ENCODE measurements at places on chromosomes 13 and 19. TPM values are rescaled to one million over a fixed set of nuclear protein-coding genes. Genes with fewer than 3 reads are reported as not detected.

DNA sequence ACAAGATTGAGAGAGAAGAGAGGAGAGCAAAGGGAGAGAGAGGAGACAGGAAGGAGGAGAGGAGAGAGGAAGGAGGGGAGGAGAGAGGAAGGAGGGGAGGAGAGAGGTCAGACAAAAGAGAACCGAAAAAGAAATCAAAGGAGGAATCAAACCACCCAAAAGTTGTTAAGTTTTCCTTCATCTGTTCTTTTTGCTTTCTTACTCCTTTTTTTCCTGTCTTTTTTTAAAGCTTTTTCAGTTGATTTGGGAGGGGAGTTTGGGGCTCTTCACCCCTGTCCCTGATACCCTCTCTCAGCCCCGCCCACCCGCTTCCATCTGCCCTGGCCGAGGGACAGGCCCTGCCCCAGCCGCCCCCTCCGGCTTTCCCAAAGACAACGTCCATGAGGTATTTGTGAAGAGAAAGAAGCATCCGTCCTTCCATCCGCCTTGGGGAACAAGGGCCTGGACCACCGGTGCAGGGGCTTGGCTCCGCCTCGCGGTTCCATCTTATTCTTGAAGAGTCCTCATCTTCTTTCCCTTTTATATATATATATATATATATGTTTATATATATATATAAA lies 13.3 kb downstream of the ZNF574 start:
- DNase-seq: no peak
- peaks cover 3% of the 10 kb centered on the region for H3K4me1 ChIP-seq
- no peaks in the 10 kb centered on the region for H3K27me3 ChIP-seq
- H3K4me3 ChIP-seq: no peak overlapping the region
- no peaks in the 10 kb centered on the region for H3K36me3 ChIP-seq

DNA sequence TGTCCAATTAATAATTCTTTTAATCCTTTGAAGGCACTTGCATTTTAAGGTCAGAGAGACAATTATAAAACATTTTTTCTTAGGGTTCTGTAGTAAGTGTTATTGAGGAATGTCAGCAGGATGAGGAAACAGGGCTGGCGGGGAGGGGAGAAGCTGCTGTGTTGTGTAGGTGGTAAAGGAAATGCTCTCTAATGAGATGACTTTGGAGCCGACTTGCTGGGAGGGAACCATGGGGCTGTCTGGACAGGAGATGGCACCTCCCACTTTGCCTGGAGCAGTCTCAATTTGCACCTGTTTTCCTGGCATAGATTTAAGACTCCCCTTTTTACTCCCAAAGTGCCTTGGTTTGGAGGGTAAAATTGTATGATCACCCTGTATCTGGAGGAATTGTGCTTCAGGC lies 230.4 kb downstream of the ATP8A2 start:
- no peaks in the 10 kb centered on the region for H3K36me3 ChIP-seq
- H3K4me3 ChIP-seq: no peak overlapping the region
- no peak for DNase-seq
- no peak overlapping the region for H3K27ac ChIP-seq
- no peaks in the 10 kb centered on the region for H3K27me3 ChIP-seq
- H3K4me1 ChIP-seq: no peaks in the 10 kb centered on the region

DNA sequence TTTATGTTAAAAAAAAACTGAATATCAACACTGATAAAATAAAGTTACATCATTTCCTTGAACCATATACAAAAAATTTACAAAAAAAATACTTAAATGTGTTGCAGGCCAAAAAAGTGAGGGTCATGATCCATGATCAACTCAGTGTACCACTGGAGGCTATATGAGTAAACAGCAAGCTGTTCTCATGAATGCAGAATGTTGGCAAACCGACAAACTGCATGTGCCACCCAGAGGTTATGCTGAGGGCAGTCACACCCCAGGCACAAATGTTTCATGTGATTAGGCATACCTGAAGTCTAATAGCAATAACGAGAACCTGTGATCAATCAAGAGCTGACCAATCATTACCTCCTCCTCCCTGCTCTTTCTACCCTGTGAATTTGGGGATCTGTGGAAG lies 91.9 kb downstream of the ZNF431 start:
- H3K27me3 ChIP-seq: no peaks in the 10 kb centered on the region
- H3K36me3 ChIP-seq: no peaks in the 10 kb centered on the region
- no peak overlapping the region for H3K27ac ChIP-seq
- DNase-seq: no peak
- H3K4me3 ChIP-seq: no peak overlapping the region

DNA sequence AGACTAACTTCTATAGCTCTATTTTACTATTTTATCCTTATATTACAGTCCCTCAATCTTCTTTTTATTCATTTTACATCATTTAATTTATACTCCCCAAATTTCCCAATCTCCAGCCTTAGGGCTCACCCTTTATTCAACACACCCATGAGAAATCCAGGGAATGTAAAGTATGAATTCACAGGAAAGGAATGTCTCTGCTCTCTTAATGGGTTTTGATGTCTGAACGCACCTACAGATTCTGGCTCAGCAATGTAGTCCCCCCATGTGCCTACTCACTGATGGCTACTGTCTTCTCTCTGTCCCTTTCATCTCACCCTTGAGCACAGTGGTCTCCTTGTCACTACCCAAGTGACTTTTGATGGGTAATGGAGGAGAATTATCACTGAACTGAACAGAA lies 32.8 kb downstream of the TNFSF13B start:
- DNase-seq: no peak
- H3K27ac ChIP-seq: no peak overlapping the region
- H3K36me3 ChIP-seq: no peaks in the 10 kb centered on the region
- H3K4me1 ChIP-seq: no peaks in the 10 kb centered on the region
- H3K4me3 ChIP-seq: no peak overlapping the region

DNA sequence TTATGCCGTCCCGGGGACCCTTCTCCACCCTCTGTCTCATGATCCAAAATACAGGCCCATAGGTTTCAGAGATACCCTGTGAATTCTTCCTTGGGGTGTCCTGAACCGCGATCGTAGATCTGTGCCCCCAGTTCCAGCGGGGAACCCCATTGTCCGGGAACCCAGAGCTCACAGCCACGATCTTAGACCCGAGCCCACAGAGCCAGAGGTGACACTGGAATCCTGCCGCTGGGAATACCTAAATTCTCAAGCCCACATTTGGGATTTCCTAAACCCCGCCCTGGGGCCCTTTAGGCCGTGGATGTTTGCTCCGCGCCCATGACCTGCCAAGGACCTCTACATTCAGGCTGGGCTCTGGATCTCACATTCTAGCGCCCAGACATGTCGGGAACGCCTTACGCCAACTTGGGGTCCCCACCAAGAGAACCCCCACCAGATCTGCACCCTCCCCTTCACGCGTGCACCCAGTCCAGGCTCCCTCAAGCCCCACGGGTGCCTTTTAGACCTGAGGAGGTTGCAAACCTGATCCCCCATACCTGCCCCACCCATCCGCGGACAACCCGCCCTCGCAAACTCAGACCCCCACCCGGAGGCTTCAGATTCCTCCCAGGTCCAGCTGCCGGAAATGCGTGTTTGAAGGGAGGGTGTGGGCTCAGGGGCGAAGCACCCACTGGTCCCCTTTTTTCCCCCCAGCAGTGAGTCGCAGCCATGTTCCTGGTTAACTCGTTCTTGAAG lies 605 bp downstream of the CAPNS1 start:
- no peaks in the 10 kb centered on the region for H3K36me3 ChIP-seq
- peak; percentile 65 for DNase-seq
- peaks cover 6% of the 10 kb centered on the region for H3K4me1 ChIP-seq
- H3K27me3 ChIP-seq: no peaks in the 10 kb centered on the region

GRCh38 chr13:23995283-23996073 lies 98.2 kb upstream of the C1QTNF9B start:
- H3K27ac ChIP-seq: no peak overlapping the region
- no peaks in the 10 kb centered on the region for H3K36me3 ChIP-seq
- peaks cover 2% of the 10 kb centered on the region for H3K4me1 ChIP-seq

- H3K36me3 ChIP-seq: no peaks in the 10 kb centered on the region
- no peak overlapping the region for H3K27ac ChIP-seq
- no peak for DNase-seq
- no peak overlapping the region for H3K4me3 ChIP-seq
- H3K4me1 ChIP-seq: no peaks in the 10 kb centered on the region
Measured at GRCh38 chr19:39356647-39357046, 14.4 kb downstream of the SAMD4B start.

GRCh38 chr13:24680258-24680920 lies at the start of gene ATP12A:
Gene ATP12A (plus strand): TSS chr13:24680408. CDS start chr13:24680744, 336 bp downstream.
- H3K27ac ChIP-seq: no peak within 1 kb of the TSS
- no peaks in the 10 kb centered on the region for H3K36me3 ChIP-seq
- DNase-seq: no peak
- no peaks in the 10 kb centered on the region for H3K27me3 ChIP-seq
- peak within 1 kb of the TSS; percentile 18 for H3K4me3 ChIP-seq

GRCh38 chr19:1349211-1349610 lies 34.5 kb upstream of the NDUFS7 start:
- no peaks in the 10 kb centered on the region for H3K4me1 ChIP-seq
- no peaks in the 10 kb centered on the region for H3K36me3 ChIP-seq
- no peak overlapping the region for H3K4me3 ChIP-seq

- H3K4me3 ChIP-seq: no peak overlapping the region
- H3K27me3 ChIP-seq: no peaks in the 10 kb centered on the region
- no peak for DNase-seq
- no peaks in the 10 kb centered on the region for H3K4me1 ChIP-seq
- no peaks in the 10 kb centered on the region for H3K36me3 ChIP-seq
Measured at GRCh38 chr19:31821346-31821745, 472.1 kb upstream of the TSHZ3 start.

DNA sequence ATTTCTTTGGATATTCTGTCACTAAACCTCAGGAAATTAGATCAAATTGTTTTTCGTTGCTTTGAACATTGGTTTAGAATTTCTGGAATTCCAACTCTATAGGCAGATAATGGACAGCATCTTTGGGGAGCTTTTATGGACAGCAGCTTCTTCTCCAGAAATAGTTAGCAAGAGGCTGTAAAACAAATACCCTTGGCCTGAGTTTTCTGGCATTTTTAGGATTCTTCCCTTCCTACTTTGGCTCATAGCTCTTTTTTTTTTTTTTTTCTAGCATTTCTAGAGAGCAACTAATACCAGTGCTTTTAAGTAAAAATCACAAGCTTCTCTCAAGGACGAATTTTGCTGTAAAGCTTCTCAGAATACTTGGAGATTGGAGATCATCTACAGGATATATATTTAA lies 169.8 kb upstream of the SPRY2 start:
- H3K36me3 ChIP-seq: no peaks in the 10 kb centered on the region
- no peak overlapping the region for H3K27ac ChIP-seq
- H3K4me1 ChIP-seq: no peaks in the 10 kb centered on the region
- H3K27me3 ChIP-seq: no peaks in the 10 kb centered on the region

DNA sequence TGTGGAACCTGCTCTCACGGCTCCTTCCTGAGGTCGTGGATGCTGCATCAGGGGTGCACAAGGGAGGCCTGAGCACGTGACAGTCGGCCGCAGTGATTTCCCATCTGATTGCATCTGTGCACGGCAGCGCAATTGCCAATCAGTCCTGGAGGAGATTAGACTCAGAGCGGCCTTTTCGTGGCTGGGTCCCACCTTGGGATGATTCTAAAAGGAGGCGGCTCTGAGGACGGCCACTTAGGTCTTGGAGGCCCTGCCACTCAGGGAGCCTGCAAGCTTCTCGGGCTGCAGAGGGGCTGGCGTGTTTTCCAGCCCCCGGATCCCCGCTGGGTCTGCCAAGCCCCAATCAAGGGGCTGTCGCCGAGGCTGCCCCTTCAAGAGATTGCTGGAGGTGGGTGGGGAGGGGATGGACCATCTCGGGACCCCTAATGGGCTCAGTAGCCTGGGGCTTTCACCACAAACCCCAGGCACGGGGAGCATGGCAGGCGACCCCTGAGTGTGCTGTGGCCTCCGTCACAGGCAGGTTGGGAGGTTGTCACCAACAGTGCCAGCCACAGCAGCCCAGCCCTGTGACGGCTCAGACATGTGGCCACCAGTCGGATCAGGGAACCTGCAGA lies 51.6 kb downstream of the SOX1 start:
- H3K27ac ChIP-seq: no peak overlapping the region
- H3K36me3 ChIP-seq: no peaks in the 10 kb centered on the region
- no peak overlapping the region for H3K4me3 ChIP-seq
- no peak for DNase-seq
- H3K4me1 ChIP-seq: no peaks in the 10 kb centered on the region

GRCh38 chr19:9132422-9132821 lies 5.7 kb upstream of the OR7G3 start:
- DNase-seq: no peak
- no peaks in the 10 kb centered on the region for H3K27me3 ChIP-seq
- H3K27ac ChIP-seq: no peak overlapping the region
- H3K4me3 ChIP-seq: no peak overlapping the region
- H3K36me3 ChIP-seq: no peaks in the 10 kb centered on the region

GRCh38 chr19:2774953-2775555 lies 8.0 kb downstream of the SGTA start:
- no peaks in the 10 kb centered on the region for H3K36me3 ChIP-seq
- DNase-seq: no peak
- H3K4me3 ChIP-seq: no peak overlapping the region
- no peak overlapping the region for H3K27ac ChIP-seq

GRCh38 chr13:109809216-109809932 lies 23.0 kb upstream of the IRS2 start:
- no peaks in the 10 kb centered on the region for H3K27me3 ChIP-seq
- H3K4me3 ChIP-seq: no peak overlapping the region
- no peaks in the 10 kb centered on the region for H3K36me3 ChIP-seq
- DNase-seq: no peak
- H3K4me1 ChIP-seq: no peaks in the 10 kb centered on the region

DNA sequence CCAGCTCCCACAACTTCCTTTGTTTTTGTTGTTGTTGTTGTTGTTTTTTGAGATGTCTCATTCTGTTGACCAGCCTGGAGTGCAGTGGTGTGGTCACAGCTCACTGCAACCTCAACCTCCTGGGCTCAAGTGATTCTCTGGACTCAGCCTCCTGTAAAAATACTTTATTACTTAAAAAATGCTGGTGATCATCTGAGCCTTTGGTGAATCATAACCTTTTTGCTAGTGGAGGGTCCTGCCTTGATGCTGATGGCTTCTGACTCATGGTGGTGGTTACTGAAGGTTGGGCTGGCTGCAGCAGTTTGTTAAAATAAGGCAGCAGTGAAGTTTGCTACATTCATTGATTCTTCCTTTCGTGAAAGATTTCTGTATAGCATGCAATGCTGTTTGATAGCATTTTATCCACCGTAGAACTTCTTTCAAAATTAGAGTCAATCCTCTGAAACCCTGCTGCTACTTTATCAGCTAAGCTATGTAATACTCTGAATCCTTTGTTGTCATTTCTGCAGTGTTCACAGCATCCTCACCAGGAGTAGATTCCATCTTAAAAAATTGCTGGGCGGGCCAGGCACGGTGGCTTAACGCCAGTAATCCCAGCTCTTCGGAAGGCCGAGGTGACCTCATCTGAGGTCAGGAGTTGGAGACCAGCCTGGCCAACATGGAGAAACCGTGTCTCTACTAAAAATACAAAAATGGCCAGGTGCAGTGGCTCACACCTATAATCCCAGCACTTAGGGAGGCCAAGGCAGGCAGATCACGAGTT lies 18.0 kb downstream of the ARHGAP35 start:
- H3K36me3 ChIP-seq: no peaks in the 10 kb centered on the region
- H3K27ac ChIP-seq: no peak overlapping the region
- H3K4me1 ChIP-seq: no peaks in the 10 kb centered on the region
- no peak for DNase-seq
- no peaks in the 10 kb centered on the region for H3K27me3 ChIP-seq
- H3K4me3 ChIP-seq: no peak overlapping the region

GPX4 gene
- polyA plus RNA-seq: 450 TPM

FBL gene
- polyA plus RNA-seq: 378 TPM

TSSK6 gene
- polyA plus RNA-seq: 2.5 TPM

MAST3 gene
- 5.7 TPM for polyA plus RNA-seq

TEX29 gene
- polyA plus RNA-seq: 0.25 TPM

TNNI3 gene
- polyA plus RNA-seq: 2.4 TPM

POSTN gene
- polyA plus RNA-seq: 120 TPM

ZFP36 gene
- polyA plus RNA-seq: 320 TPM

BRCA2 gene
- polyA plus RNA-seq: 0.53 TPM

CLIP3 gene
- polyA plus RNA-seq: 91.3 TPM

HCST gene
- polyA plus RNA-seq: 9.2 TPM

Measured in ovary (tissue), 10 donors.